ENCODE measurements at places on chromosomes 2 and 18.

GRCh38 chr18:62420513-62421209 lies 95.6 kb downstream of the TNFRSF11A start:
- peak; percentile 88 for DNase-seq

- no peak for DNase-seq
These were observed 889 bp downstream of the ZC3H15 start for GRCh38 chr2:186486651-186487647.

GRCh38 chr2:190519975-190520767 lies 14.4 kb downstream of the NEMP2 start:
- no peak for DNase-seq

GRCh38 chr2:213703406-213704098 lies 419.3 kb downstream of the SPAG16 start:
- DNase-seq: no peak
